ENCODE measurements at places on chromosomes 7 and 10.

DNA sequence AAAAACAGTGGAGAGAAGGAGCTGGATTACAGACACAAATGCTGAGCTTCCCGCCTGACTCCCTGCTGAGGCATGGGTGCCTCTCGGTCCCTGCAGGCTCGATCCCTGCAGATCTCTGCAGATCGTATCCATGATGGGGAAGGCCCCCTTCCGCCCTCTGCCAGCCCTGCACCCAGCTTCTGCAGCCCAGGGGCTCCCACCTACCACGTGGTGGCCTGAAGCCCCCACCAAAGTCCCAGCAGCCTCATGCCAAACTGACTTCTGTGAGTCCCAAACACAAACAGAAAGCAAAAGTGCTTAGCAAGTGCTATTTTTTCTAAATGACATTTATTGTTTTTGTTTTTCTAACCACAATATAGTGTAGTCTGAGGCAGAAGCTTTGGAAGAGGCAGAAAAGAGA, 127.1 kb upstream of the CHST15 start:
- DNase-seq = no peak

DNA sequence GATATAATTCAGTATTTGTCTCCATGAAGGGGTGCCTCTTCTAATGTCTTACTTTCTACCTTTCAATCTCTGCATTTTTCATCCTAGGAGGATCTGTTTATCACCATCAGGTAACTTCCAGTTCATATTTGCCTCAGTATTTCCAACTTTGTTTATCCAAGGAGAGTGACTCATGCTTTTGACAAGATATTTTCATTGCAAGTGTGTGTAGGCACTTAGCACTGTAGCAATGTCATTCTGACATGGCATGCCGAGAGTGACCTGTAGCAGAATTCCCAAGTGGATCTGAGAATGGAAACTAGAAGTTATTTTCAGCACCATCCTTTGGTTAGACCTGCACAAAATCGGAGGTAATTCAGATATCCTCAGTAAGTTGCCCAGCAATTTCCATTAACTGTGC, 129.9 kb downstream of the INHBA start:
- no peak for DNase-seq

- DNase-seq = no peak
These were observed 55.8 kb downstream of the AKR1C4 start for GRCh38 chr10:5252177-5253037.

GRCh38 chr10:124063750-124064603, 29.4 kb downstream of the CHST15 start:
- DNase-seq = no peak

DNA sequence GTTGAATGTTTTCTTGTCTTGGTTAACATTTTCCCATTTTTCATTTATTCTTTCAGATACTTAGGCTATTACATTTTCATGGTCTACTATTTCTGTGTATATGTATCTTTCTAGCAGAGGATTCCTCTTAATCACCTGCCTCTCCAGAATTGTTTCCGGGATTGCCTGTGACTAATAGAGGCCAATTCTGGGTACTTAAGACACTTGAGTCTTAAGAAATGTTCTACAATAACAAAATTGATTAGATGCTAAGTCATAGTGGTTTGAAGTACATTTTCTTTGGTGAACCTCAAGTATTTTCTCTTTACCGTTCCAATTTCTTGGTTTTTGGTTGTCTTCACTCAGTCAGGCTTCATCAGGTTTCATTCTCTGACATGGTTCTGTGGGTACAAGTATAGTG, 26.4 kb downstream of the BBS9 start:
- DNase-seq = no peak

DNA sequence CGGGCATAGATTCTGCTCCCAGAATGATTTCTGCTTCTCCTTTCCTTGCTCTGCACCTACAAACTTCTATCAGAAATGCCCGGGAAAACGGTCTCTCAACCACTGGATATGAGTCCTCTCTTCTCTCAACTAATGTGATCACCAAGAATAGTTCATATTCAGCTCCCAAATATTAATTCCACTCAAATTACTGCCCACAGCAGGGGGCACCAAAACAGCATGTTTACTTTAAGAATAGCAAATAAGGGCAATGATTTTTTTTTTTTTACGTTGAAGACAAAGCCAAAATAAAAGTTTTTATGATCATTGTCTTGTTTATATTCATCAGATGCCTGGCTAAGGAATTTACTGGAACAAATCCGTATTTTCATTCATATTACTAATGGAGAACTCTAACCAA, 94.9 kb upstream of the PRSS1 start:
- no peak for DNase-seq

DNA sequence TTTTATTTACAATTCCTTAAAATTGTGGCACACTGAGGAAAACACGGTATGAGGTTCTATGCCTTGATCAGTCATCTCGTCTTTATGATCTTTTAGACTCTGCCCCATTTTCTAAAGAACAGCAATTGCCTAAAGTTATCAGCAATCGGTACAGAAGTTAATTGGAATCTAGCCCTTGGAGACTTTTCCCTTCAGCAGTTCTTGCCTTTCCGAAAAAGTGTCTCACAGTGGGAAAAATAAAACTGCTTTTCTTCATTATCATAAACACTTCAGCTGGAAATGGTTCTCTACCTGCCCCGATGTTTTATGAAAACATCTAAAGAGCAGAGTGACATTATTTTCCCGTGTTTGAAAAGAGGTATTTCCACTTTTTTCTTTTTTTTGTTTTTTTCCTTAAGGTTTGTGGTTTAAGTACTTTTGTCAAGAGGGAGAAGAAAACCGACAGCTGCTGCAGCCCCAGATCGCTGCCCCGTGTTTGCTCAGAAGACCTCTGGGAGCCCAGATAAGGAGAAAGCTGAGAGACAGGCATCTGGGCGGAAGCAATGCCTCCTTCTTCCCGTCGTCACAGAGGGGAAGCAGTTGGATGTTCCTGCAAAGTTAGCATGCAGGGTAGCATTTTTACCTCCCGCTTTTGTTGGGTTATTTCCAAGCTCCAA, 149.7 kb downstream of the FRMD4A start:
- no peak for DNase-seq

GRCh38 chr7:8205031-8205387, 57.0 kb downstream of the ICA1 start:
- DNase-seq = no peak

DNA sequence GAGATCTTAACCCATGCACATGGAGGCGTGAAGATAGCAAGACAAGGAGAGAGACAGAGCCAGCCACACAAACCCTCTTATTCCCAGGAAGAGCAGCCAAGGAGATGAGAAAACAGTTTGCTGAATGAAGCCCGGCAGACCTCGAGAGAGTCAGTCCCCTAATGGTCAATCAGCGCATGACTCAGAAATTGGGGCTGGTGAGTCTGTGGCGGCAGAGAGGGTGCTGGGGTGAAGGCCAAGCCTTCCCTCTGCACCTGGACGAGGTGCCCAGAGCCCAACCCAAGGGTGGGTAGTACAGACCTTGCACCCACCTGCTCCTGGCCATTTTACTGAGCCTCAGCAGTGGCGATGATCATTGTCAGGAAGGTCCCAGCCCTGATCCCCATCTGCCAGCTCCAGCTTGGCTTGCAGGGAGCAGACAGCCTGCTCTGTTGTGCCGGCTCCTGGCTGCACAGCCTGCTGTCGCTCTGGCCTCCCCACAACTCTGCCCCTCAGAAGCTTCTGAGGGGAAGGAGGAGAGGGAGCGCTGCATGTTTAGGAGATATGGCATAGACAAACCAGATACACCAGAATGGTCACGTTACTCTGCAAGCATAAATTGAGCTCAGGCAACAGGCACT, 256.6 kb downstream of the RPS24 start:
- DNase-seq = no peak

GRCh38 chr10:122102869-122103525, 114.0 kb downstream of the TACC2 start:
- no peak for DNase-seq

- DNase-seq = no peak
These were observed 119.9 kb downstream of the HPSE2 start for GRCh38 chr10:99115703-99116102.

Data from keratinocyte (primary cell).